ENCODE measurements at places on chromosomes 3 and 15.

GRCh38 chr3:50445919-50446318 is 57.5 kb downstream of the CACNA2D2 start:
- DNase-seq = no peak

- no peak for DNase-seq
Measured at GRCh38 chr3:183288117-183288516, 35.1 kb downstream of the B3GNT5 start.

DNA sequence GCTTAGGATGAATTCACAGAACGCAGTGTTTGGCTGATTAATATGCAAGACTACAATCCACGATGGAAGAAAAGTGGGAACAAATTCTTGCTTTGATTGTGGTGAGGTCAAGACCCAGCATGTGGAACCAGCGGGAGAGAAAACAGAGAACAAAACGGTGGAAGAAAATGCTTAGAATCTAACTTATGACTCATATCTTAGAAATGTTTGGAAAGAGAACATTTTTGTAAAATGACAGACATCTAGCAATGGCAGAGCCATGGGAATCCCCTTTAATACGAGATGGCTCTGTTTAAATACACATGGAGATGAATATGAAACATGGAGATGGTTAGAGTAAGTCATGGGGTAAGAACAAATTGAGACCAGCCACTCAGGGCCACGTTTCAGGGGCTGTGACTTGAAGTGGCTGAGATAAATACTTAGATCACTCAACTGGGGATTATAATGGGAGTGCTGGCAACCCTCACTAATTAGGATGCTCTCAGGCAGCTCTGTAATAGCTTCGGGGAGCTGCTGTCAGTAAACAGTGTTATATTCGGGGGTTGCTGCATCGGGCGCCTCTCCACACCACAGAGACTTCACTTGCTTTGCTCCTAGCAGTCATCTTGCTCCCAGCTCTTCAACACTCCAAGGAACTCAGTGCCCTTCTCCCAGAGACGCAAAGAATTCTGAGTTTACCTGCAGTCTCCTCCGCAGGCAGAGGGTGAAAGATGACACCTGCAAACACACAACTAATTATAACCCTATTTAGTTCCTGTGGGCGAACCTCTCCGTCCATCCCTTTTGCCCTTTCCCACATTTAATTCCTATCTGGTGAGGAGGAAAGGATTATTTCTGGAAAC is 68.0 kb upstream of the ONECUT1 start:
- no peak for DNase-seq

DNA sequence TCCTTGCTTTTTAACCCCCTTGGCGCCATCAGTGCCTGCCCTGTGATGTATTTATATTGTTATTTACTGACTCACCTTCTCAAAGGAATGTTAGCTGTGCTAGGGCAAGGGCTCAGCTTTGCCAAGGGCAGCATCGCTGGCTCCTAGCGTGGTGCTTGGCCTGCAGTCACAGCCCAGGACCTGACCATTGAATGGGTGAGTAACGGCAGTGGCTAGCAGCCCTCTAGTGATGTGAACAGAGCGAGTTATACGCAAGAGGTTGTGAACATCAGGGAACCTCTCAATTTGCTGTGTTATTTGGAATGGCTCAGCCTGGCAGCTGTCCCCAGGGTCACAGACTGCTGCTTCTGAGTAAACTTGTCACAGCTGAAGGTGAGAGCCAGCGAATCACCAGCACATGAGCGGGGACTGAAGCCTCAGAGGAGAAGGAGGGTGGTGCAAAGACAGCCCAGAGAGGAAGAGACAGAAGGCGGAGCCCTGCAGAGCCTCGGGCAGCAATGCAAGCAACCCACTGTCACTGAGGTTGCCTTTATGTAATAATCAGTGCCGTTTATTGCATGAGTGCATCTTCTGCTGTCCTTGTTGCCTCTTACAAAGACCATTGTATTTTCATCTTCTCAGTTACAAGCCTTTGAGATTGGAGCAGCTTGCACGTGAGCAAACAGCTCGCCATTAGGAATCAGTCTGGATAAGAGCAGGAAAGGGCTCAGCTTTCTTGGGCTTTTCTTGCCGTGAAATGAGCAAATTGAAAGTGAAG is 158.3 kb downstream of the SLCO3A1 start:
- DNase-seq = peak; percentile 66

DNA sequence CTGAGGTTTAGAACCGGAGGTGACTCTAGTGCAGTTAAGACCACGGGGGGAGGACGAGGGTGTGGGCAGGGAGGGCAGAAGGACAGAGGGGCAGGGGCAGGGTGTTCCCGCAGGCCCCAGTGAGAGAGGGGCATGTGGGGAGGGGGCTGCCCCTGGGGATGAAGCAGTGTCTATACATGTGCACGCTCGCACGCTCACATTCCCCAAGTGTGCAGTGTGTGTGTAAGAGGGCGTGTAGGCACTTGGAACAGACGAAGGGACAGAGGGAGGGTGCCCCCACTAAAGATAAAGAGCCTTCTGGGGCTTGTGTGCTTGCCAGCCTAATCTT is 69.5 kb upstream of the MEF2A start:
- DNase-seq = no peak

GRCh38 chr3:132435911-132436425 is 18.7 kb downstream of the DNAJC13 start:
- DNase-seq = no peak

DNA sequence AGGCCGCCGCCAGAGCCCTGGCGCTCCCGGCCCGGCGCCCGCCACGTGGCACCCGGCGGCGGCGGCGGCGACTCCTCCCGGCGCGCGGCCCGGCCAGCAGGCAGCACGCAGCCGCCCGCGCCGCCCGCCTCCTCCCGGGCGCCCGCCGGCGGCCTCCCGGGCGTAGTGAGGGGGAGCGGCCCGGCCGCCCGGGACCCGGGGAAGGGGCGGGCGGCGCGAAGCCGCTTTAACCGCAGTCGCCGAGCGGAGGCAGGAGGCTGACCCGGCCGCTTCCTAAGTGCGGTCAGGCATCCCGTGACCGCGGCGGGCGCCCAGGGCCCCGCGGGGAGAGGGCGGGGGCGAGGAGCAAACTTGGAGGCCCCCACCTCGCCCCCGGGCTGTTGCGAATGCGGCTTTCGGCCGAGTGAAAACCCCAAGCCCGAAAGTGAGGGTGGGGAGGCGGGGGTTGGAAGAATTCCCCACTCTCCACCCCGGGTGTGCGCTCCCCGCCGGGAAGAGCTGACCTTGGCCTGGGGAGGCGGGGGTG is 1.7 kb upstream of the HES1 start:
- DNase-seq = peak; percentile 66

DNA sequence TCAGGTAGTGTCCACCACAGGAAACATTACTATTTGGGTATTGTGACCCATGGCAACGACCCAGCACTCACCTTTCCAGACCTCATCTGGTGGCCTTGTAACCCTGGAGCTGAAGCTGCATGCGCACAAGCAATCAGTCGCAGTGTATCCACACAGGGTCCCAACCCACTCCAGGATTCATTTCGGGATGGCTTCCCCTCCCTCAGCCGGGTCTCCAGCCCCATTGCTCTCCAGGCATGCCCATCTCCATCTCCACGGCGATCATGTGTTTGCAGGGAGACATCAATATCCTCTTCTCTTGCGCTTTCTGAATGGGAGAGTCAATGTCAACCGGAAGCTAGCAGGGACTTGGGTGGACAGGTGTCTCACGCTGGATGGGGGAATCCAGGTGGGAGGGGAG is 35.2 kb downstream of the GOLGA6L2 start:
- no peak for DNase-seq

- DNase-seq = no peak
Measured at GRCh38 chr15:80923668-80924067, 66.0 kb downstream of the MESD start.

DNA sequence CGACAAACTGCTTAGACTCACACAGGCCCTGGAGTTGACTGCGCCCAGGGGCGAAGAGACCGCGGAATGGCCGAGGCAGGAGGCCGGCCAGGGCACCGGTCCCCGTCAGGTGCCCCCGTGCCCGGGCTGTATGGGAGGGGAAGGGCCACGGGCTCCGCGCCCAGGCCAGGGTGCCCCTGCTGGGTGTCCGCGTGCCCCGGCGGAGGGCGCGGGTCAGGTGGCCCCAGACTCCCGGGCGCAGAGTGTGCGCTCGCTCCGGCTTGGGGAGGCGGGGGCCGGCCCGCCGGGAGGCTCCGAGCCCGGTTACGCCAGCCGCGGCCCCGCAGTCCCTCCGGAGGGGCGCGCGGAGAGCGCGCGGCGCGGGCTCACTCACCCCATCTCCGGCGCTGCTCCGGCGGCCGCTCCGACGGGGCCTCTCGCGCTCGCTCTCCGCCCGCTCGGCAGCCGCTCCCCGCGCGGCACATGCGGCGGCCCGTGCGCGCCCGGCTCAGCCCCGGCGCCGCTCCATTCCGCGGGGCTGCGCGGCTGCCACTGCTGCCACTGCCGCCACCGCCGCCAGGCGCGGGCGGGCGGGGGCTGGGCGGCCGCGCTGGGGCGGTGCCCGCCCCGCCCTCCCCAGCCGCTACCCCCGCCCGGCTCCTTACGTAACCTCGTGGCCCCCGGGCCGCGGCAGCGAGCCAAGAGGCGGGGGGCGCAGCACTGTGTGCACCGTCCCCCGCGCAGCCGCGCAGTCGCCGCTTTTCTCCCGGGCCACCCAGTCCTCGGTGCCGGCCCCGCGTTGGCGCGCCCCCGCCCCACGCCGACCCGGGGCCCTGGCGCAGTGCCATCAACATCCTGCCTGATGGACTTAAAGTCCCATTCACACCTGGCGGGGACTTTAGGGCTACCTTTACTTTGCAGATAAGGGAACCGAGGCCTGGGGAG is at the start of gene HOMER2:
HOMER2 (minus strand) TSS at position 563 of the 924 bp plus-strand sequence; CDS start at position 378, 185 bp downstream.
- peak; percentile 57 for DNase-seq

GRCh38 chr3:185176750-185177359 is 24.0 kb upstream of the C3orf70 start:
- DNase-seq = peak; percentile 44

GRCh38 chr15:44188795-44189194 is 6.3 kb downstream of the FRMD5 start:
- no peak for DNase-seq

DNA sequence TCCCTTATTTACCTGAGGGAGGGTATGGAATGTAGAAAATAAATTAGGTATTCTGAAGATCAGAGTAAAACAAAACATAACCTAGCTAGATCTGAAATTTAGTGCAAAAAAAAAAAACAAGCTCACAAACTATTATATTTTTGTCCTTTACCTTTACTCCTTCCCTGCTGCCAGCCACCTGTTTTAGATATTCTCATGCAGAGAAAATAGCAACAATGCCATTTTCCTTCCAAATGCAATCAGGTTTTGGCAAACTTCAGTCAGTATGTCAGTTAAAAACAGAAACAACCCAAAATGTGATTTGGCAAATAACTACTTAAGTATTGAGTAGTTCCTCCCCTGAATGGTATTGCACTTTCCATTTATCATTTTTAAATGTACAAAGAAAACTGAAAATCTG is 35.8 kb downstream of the PEAK1 start:
- DNase-seq = no peak

- DNase-seq = no peak
Measured at GRCh38 chr3:188523291-188523690, 369.3 kb downstream of the LPP start.
